Activated naive CD8-positive, alpha-beta T cell treated with anti-CD3 and anti-CD28 coated beads, Interleukin-2, amount 10 ng/mL, durations not matched to agents 7 days and 5 days (primary cell): ENCODE measurements at places on chromosomes 3 and 15. TPM values are rescaled to one million over a fixed set of nuclear protein-coding genes. Genes with fewer than 3 reads are reported as not detected.

- H3K27me3 ChIP-seq, result no peaks in the 10 kb centered on the region
- no peaks in the 10 kb centered on the region for H3K36me3 ChIP-seq
- no peak for DNase-seq
- H3K4me3 ChIP-seq, result no peak overlapping the region
- H3K27ac ChIP-seq, result no peak overlapping the region
These were observed 31.6 kb downstream of the ISL2 start for GRCh38 chr15:76368122-76368621.

GRCh38 chr15:53555226-53555625 is 204.2 kb downstream of the WDR72 start:
- peaks cover 9% of the 10 kb centered on the region for H3K27me3 ChIP-seq
- H3K4me3 ChIP-seq, result no peak overlapping the region
- DNase-seq, result no peak
- no peaks in the 10 kb centered on the region for H3K4me1 ChIP-seq
- H3K27ac ChIP-seq, result no peak overlapping the region

DNA sequence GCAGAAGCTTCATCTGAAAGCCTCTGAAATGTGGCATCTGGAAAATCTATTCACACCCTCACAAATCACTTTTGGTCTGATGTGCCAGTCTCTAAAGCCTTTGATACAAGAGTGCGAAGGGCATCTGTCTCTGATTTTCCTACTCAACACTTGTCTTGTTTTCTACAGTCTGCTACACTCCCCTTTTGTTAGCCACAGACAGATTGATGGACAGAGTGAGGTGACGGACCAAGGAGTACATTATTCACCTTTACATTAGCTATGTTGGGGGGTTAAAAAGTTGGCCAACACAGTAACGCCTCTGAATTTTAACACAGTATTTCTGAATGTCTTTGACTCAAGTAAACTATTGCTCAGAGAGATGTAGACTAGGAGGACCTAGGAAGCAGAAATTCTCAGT is 63.1 kb downstream of the TNIK start:
- peaks cover 6% of the 10 kb centered on the region for H3K36me3 ChIP-seq
- no peak overlapping the region for H3K4me3 ChIP-seq
- H3K27me3 ChIP-seq, result no peaks in the 10 kb centered on the region
- H3K4me1 ChIP-seq, result no peaks in the 10 kb centered on the region
- H3K27ac ChIP-seq, result no peak overlapping the region

Gene FLNB
- total RNA-seq, result 14.6 TPM

DNA sequence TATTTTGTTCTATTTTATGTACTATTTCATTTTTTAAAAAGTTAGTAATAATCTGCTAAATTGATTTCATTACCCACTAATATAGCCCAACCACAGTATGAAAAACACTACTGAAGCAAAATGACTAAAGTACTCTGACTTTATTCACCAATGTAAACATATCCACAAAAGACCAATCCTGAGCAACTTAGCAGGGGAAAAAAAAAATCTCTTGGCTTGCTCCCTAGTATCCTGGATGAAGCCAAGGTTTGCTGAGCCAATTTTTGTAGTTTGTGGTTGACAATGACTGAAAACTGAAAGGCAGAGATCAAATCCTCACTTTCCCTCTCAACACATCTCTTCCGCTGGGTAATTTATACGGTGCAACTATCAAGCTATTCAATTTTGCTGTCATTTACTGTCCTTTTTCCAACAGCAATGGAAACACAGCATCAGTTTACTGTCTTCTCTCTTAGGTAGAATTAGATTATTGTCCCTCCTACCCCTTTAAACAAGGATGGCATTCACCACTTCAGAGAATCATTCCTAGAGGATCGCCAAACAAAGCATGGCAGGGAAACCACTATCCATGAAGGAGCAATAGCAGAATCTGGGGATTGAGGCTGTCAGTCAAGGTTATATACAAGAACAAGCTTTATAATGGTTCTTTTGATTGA is 149.7 kb downstream of the THRB start:
- H3K4me3 ChIP-seq, result no peak overlapping the region
- H3K27me3 ChIP-seq, result peaks cover 2% of the 10 kb centered on the region
- no peaks in the 10 kb centered on the region for H3K4me1 ChIP-seq
- no peak for DNase-seq
- no peaks in the 10 kb centered on the region for H3K36me3 ChIP-seq
- H3K27ac ChIP-seq, result no peak overlapping the region

DNA sequence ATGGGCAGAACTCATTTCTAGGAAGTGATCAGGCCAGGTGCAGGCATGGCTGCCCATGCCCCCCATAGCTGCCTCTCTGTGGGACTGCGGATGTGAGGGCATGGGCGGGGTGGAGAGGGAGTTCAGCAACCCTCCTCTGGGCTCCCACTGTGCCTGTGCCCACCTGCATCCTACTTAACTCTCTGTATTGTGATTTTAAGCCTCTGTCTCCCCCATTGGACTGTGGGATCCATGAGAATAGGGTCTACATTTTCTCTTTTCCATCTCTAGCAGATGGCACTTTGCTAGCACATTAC is 194.3 kb downstream of the CHST2 start:
- no peak overlapping the region for H3K4me3 ChIP-seq
- H3K4me1 ChIP-seq, result peaks cover 2% of the 10 kb centered on the region
- no peaks in the 10 kb centered on the region for H3K27me3 ChIP-seq
- H3K36me3 ChIP-seq, result no peaks in the 10 kb centered on the region
- DNase-seq, result no peak

- no peaks in the 10 kb centered on the region for H3K27me3 ChIP-seq
- H3K27ac ChIP-seq, result no peak overlapping the region
- DNase-seq, result no peak
- H3K36me3 ChIP-seq, result no peaks in the 10 kb centered on the region
These were observed 900.9 kb upstream of the ROBO1 start for GRCh38 chr3:80668600-80669294.

- H3K4me1 ChIP-seq, result peaks cover 2% of the 10 kb centered on the region
- no peak for DNase-seq
These were observed 271.5 kb downstream of the SATB1 start for GRCh38 chr3:18153571-18154173.

Gene SAMD7
- not detected for total RNA-seq

- H3K27ac ChIP-seq, result no peak overlapping the region
- no peaks in the 10 kb centered on the region for H3K27me3 ChIP-seq
- H3K36me3 ChIP-seq, result no peaks in the 10 kb centered on the region
These were observed 227.8 kb downstream of the CDIN1 start for GRCh38 chr15:36807134-36807764.

- H3K27ac ChIP-seq, result no peak overlapping the region
- no peaks in the 10 kb centered on the region for H3K4me1 ChIP-seq
- H3K36me3 ChIP-seq, result peaks cover 40% of the 10 kb centered on the region
- H3K27me3 ChIP-seq, result no peaks in the 10 kb centered on the region
These were observed 278.4 kb downstream of the SUCLG2 start for GRCh38 chr3:67375976-67376375.

- no peak for DNase-seq
- no peaks in the 10 kb centered on the region for H3K4me1 ChIP-seq
- peaks cover 10% of the 10 kb centered on the region for H3K27me3 ChIP-seq
- H3K27ac ChIP-seq, result no peak overlapping the region
- no peaks in the 10 kb centered on the region for H3K36me3 ChIP-seq
These were observed 6.7 kb upstream of the FETUB start for GRCh38 chr3:186633481-186633880.

GRCh38 chr15:91885054-91885453 is 31.5 kb downstream of the SLCO3A1 start:
- H3K27ac ChIP-seq, result no peak overlapping the region
- no peaks in the 10 kb centered on the region for H3K27me3 ChIP-seq
- H3K36me3 ChIP-seq, result no peaks in the 10 kb centered on the region
- DNase-seq, result no peak
- peaks cover 16% of the 10 kb centered on the region for H3K4me1 ChIP-seq

Gene IQCF5
- not detected for total RNA-seq

DNA sequence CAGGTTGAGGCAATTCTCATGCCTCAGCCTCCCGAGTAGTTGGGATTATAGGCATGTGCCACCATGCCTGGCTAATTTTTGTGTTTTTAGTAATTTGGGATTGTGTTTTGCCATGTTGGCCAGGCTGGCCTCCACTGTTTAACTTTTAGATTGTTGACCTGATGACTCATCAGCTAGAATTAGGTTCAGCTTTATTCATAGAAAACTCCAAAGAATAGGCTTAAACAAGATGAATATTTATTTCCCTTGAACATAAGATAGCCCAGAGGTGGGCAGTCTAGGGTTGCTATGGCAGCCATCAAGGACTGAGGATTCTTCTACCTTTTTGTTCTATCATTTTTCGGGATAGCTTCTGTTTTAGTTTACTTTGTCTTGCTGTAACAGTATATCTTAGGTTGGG is 99.6 kb upstream of the SELENOK start:
- H3K4me3 ChIP-seq, result no peak overlapping the region
- no peaks in the 10 kb centered on the region for H3K4me1 ChIP-seq
- no peak overlapping the region for H3K27ac ChIP-seq
- no peak for DNase-seq

DNA sequence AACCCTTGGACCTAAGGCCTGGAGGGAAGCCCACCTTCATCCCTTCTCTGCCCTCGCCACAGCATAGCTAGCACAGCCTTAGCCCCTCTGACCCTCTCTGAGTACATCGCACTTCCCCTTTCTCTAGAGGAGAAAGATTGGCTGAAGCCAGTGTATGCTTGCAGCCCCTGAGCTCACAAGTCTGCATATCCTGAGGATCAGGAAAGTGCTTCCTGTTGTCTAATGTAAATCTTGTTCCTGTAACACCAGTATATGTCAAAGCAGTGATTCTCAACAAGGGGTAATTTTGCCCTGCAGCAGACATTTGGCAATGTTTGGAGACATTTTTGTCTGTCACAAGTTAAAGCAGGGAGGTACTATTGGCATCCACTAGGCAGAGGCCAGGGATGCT is 2.2 kb upstream of the PRKCD start:
- no peak overlapping the region for H3K27ac ChIP-seq
- H3K36me3 ChIP-seq, result no peaks in the 10 kb centered on the region
- H3K4me1 ChIP-seq, result peaks cover 15% of the 10 kb centered on the region
- H3K27me3 ChIP-seq, result peaks cover 42% of the 10 kb centered on the region
- DNase-seq, result no peak

Gene ARHGEF26
- total RNA-seq, result not detected

Gene GABRA5
- total RNA-seq, result not detected

GRCh38 chr3:148204131-148204530 is 493.6 kb upstream of the AGTR1 start:
- DNase-seq, result no peak
- H3K36me3 ChIP-seq, result no peaks in the 10 kb centered on the region
- no peak overlapping the region for H3K27ac ChIP-seq
- no peaks in the 10 kb centered on the region for H3K27me3 ChIP-seq

Gene SLC9A9
- total RNA-seq, result 9.9 TPM

- no peak for DNase-seq
- H3K27ac ChIP-seq, result peak overlapping the region; percentile 97
- no peaks in the 10 kb centered on the region for H3K27me3 ChIP-seq
- H3K4me3 ChIP-seq, result peak overlapping the region; percentile 90
- H3K36me3 ChIP-seq, result peaks cover 4% of the 10 kb centered on the region
- H3K4me1 ChIP-seq, result peaks cover 65% of the 10 kb centered on the region
These were observed 278.8 kb downstream of the FOXP1 start for GRCh38 chr3:71304684-71305083.

Gene GOLGA6A
- total RNA-seq, result not detected

Gene FETUB
- total RNA-seq, result not detected

DNA sequence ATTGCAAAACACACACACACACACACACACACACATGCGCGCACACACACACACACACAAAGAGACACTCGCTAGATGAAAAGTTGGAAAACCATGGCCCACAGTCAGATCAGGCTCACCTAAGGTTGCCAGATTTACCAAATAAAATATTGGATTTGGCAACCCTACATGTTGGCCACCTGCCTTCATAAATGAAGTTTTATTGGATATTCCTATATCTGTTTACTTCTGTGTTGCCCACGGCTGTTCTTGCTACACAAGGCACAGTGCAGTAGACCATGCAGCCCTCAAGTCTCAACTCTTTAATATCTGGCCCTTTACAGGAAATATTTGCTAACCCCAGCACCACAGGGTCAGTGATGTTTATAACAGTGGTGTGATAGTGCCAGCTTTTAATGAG is 445.0 kb upstream of the PROK2 start:
- H3K27ac ChIP-seq, result no peak overlapping the region
- DNase-seq, result no peak
- no peaks in the 10 kb centered on the region for H3K27me3 ChIP-seq
- H3K4me3 ChIP-seq, result no peak overlapping the region
- H3K36me3 ChIP-seq, result no peaks in the 10 kb centered on the region
- H3K4me1 ChIP-seq, result no peaks in the 10 kb centered on the region

DNA sequence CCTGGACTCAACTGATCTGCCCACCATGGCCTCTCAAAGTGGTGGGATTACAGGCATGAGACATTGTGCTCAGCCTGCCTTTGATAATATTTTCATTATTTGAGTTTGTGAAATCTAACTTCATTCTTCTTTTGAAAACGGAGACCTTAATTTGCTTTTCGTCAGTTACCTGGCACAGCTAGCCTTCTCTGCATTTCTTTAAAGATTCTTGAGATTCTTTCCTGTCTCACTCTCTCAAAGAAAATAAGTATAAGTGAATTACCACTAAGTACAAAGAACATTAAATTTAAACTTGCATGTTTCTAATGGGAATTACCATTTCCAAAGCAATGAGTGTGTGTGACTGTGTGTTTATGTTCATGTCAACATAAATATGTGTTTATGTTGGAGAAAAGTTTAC is 187.9 kb downstream of the NFKBIZ start:
- no peaks in the 10 kb centered on the region for H3K4me1 ChIP-seq
- H3K36me3 ChIP-seq, result peaks cover 16% of the 10 kb centered on the region
- no peak for DNase-seq
- H3K4me3 ChIP-seq, result no peak overlapping the region

DNA sequence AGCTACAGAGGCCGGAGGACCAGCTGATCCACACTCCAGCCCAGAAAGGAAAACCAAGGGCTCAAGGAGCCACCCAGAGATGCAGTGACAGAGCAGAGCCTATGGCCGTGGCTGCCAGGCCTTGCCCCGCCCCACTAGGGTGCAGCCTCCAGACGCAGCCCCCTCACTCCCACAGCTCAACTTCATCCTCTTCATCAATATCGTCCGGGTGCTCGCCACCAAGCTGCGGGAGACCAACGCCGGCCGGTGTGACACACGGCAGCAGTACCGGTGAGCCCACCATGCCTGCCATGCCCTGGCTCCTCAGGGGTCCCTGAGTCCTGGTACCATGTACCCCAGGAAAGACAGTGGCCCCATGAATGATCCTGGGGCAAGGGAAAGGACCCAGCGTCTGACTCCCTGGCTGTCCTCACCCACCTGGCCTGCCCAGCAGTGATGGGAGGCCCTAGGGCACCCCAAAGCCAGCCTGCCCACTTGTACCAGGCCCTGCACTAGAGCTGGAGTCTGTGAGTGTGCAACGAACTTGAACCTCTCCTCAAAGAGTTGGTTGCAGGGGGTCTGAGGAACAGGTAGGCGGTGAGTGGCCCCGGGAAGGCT is 24.2 kb downstream of the PTH1R start:
- no peak overlapping the region for H3K4me3 ChIP-seq
- DNase-seq, result peak; percentile 10
- no peak overlapping the region for H3K27ac ChIP-seq

DNA sequence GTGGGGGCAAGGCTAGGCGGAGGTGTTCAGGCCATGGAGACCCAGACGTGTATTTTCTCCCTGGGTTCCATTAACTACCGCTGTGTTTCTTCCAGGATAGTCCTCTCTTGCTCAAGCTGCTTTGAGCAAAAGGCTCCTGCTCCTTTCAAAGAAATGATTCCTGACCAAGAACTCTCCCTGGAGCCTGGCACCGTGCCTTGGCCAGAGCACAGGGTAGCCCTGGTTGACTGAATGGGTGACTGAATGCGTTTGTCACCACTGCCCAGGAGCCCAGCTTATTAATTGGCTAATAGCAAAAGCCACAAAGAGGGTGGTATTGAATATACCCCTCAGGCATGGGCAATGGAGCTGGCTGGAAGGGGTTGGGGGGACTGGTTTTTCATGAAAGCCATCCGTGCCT is 13.9 kb downstream of the RASGRF1 start:
- peaks cover 2% of the 10 kb centered on the region for H3K4me1 ChIP-seq
- no peaks in the 10 kb centered on the region for H3K36me3 ChIP-seq
- no peak overlapping the region for H3K4me3 ChIP-seq
- peaks cover 3% of the 10 kb centered on the region for H3K27me3 ChIP-seq
- no peak overlapping the region for H3K27ac ChIP-seq
- DNase-seq, result no peak
